Activated effector memory CD4-positive, alpha-beta T cell treated with anti-CD3 and anti-CD28 coated beads, Interleukin-2, amount 50 U/mL, for 16 hours (primary cell): ENCODE measurements at places on chromosomes 4 and X.

GRCh38 chr4:87559090-87559837 lies 30.1 kb upstream of the SPARCL1 start:
- DNase-seq: peak; percentile 64

- DNase-seq: no peak
Observed at GRCh38 chrX:113929004-113929403, 654.9 kb upstream of the HTR2C start.

GRCh38 chr4:76641758-76642157 lies 206.7 kb downstream of the SHROOM3 start:
- no peak for DNase-seq

DNA sequence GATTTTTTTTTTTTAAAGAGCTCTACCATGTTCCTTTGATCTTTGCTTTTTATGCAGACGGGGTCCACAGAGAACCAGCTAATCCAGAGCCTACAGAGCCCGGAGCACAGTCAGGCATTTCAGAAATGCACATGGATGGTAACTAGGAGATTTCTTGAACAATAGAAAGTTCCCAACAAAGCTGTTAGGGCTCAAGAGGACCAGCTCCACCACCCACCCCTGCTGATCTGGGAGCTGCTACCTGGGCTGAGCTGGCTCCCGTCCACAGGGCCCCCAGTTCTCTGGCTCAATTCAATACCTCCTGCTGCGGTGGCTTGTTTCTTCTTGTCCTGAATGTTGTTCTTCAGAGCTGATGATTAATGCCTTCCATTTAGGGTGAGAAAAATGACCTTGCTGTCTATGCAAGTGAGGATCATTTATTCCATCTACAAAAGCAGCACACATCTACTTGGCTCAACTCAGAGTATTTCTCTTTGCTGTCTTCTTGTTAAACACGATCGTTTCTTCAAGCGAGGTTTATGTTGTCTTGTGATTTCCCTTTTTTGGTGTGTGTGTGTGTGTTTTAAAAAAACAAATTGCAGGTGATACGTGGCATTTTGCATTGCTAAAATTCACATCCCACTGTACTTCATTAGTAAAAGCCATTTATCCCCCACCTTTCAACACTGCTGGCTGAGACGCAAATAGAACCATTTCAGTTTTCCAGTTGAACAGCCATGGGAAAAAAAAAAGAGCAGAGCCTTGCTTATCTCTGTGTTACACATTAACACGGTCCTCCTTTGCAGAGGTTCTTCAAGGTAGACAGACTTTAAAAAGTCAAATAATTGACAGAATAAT lies 31.3 kb downstream of the IGFBP7 start:
- DNase-seq: no peak

GRCh38 chr4:146183209-146183608 lies 7.7 kb downstream of the LSM6 start:
- no peak for DNase-seq

GRCh38 chr4:89868276-89868675 lies 26.4 kb upstream of the MMRN1 start:
- DNase-seq: no peak

GRCh38 chr4:14087459-14087858 lies 459.9 kb upstream of the BOD1L1 start:
- DNase-seq: no peak

GRCh38 chr4:176858839-176859238 lies 66.1 kb upstream of the VEGFC start:
- DNase-seq: no peak

DNA sequence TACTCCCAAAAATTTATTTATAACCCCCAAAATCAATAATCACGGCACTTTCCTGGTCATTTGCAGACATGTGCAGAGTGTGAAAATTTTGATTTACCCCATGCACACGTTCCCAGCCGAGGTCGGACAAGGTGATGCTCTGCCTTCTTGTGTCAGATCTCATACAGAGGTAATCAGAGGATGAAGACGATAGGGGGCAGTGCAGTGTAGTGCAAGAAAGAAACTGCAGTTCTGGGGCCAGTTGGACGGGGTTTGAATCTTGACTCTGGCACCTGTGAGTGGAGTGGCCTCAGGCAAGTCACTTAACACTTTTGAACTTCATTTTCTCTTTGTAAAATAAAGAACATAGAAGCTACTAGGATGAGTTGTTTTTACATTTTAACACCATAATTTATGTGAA lies 88.4 kb downstream of the FRMPD3 start:
- DNase-seq: peak; percentile 60

- DNase-seq: no peak
Observed at GRCh38 chrX:7154041-7154597, 6.2 kb upstream of the PUDP start.

DNA sequence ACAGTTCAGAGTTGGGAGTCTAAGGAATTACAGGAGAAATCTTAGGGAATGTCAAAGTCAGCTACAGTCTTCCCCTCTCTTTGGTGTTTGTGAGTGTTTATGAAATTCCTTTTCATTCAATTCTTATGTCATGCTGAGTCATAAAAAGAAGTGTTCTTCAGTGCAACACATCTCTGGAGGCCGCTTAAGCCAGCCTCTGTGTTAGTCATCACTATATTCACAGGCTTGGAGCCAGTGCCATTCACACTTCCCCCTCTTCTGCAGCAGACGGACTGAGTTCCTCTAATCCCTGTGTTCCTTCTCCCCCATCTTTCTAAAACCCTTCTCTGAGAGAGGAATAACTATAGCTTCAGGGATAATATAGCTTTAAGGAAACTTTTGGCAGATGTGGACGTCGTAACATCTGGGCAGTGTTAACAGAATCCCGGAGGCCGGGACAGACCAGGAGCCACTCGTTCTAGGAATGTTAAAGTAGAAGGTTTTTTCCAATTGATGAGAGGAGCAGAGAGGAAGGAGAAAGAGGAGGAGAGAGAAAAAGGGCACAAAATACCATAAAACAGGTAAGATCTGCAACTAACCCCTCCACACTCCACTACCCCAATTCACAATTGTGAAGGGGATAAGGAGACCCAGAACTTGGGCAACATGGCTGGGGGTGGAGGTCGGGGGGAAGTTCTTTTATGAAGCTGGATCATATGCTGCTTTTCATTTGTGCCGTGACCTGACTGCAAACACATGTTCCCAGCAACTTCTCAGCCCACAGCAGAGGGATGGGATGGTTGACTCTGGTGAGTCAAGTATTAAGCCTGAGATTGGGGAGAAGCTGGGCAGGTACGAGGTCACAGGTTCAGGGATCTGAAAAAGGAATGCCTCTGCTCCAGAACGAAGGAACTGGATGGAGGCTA lies at the start of gene SRPX2:
Gene SRPX2 (plus strand): TSS at position 244 of the 905 bp plus-strand sequence. CDS start 2,124 bp downstream, outside the sequence.
- no peak for DNase-seq

DNA sequence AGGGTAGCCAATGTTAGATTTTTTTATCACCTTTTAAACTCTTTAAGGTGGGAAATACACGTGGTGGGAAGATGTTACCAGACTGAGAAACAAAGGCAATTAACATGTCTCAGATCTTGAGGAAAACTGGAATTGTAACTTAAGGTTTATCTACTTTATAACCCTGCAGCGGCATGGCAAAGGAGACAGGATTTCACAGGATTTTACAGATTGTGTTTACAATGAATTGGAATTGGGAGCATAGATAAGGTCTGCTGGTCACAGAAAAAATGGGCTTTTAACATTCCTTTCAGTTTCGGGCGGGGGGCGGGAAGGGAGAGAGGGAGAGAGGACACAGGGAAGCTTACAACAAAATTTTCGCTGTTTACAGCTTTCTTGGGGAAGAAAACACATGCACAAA lies 467.5 kb upstream of the CT83 start:
- no peak for DNase-seq

DNA sequence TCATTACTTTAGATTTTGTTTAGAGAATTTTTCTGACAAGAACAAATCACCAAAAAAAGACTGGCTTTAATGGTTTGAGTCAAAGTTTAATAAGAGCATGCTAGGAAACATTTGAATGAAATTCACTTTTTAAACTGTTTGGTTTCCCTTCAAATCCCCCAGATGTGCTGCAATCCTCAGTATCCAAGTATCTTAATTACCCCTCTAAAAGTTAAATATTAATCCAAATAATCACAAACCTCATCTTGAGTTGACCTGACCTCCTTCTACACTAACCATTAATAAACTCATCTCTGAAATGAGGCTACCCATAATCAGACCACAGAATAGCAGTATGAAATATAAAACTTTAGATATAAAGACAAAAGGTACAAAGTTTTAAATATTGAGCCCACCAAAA lies 10.1 kb downstream of the DHX15 start:
- DNase-seq: no peak

DNA sequence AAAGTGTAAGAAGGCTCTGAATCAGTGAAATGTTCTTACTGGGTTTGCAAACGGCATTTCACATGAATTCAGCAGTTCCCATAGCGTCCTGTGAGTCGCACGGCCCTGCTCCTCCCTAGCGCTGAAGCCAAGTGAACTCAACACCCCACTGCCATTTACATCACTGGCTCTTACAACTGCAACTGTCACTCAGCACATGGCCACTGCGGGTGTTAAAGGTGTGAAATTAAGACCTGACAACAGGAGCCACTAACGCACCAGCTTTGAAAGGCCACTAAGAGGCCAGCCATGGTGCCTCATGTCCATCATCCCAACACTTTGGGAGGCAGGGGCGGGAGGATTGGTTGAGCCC lies 31.7 kb downstream of the RNF212 start:
- no peak for DNase-seq

- no peak for DNase-seq
Observed at GRCh38 chr4:29540439-29541102, 1179.6 kb upstream of the PCDH7 start.

DNA sequence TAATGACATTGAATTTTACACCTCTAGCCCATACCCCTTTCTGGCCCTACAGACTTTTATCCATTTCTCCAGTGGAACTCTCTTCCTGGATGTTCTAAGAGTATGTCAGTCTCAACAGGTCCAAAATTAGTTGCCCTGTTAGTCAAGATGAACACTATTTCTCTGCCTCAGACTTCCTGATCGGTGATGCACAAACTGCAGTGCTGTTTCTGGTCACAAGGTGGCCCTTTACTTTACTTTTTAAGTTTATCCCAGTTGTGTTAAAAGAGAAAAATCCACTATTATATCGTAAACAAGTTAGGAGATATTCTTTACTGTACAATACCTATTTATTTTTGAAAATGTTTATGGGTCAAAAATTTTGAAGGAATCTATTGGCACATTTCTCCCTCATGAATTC lies 13.1 kb downstream of the TCEAL7 start:
- peak; percentile 65 for DNase-seq

GRCh38 chrX:64150775-64151174 lies 54.7 kb downstream of the AMER1 start:
- no peak for DNase-seq
